ENCODE measurements at places on chromosomes 6 and 20.
A peak's percentile ranks its signal among the peaks of the same experiment; 100 is the strongest.

GRCh38 chr6:1613688-1614447 lies 4.2 kb downstream of the FOXC1 start:
- no peak for DNase-seq

DNA sequence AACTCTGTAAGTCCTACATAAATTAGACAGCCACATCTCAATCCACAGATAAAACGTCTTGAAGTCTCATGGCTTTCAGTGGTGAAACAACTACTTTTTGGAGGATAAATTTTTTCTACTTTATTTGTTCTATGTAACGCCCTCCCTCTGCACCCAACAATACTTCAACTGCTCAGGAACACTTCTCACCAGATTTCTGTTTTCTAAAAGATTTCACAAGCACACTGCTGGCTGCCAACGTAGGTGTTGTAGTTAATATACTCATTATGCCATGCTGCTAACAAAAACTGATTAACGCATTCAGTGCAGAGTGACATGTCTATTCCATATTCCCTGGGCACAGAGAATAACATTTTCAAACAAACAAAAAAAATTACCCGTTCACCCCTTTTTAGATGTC lies 10.2 kb downstream of the USP49 start:
- no peak for DNase-seq

DNA sequence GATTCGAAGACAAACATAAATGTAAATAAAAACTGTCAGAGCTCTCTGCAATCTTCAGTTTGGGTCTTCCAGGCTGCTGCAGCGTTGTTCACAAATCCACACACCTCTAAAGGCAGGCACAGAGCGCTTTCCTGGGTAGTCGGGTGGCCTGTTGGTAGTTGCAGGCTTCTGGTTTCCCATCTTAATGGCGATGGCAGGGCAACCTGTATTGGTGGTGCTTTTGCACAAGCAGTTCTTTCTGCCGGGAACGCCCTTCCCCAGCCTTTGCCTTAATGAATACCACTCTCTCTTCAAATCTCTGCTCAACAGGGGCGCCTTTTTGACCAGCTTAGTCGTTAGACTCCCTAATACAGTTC lies 723 bp upstream of the IFT52 start:
- peak; percentile 51 for DNase-seq

DNA sequence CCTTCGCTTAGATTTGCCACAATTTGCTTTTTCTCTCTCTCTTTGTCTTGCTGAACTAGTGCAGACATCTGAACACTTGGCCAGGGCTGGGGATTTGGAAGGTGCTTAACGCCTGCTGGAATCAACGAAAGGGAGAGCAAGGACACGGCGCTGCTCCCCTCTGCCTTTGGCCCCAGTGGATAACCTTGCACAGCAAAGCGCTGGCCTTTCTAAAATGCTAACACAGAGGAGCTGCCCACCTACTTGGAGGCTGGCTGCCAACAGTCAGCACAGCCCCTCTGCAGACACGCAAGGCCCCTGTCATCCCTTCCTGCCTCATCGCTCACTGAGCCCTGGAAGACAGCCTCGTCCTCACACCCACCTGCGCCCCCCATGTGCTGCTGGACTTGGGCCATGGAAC lies 37.5 kb downstream of the C20orf203 start:
- DNase-seq: no peak

GRCh38 chr6:42692137-42692911 lies 30.1 kb downstream of the PRPH2 start:
- DNase-seq: no peak

Data from SW480 (cell line).